ENCODE measurements at places on chromosomes 5 and 9. TPM values are rescaled to one million over a fixed set of nuclear protein-coding genes. Genes with fewer than 3 reads are reported as not detected.

DNA sequence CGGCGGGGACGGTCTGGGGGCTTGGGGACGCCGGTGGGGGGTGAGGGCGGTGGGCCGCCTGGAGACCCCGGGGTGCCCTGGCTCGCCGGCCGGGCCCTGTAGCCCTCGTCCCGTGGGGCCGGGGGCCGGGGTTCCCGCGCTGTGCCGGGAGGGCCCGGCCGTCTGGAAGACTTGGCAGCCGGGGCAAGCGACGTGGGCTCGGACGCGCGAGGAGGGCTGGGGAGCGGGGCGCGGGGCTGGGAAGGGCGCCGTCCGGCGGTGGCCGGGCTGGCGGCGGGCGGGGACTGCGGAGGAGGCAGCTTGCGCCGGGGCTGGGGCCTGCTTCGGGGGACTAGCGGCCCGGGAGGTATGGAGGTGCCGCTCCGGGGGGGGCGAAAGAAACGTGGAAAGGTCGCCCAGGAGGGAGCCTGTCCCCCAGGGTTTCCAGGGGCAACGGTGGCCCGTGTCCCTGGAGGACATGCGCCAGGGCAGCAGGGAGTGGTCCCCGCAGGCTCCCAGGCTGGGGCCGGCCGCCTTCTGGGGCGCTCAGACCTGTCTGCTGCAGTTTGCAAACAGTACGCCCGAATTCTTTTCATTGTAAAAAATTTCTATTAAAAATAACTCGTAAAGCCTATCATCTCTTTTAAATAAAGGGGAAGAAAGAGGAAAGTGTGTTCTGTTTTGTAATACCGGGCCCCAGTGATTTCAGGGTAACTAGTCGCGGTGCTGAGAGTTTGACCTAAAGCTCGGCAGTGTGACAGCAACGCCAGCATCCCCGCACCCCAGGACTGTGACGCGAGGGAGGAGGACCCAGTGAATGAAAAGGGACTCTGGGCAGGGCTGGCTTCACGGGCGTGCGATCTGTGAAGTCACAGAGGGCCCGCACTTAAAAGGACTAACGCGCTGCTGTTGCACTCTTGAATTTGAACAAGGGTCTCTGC is 752 bp upstream of the ANKH start:
- peak; percentile 46 for DNase-seq

DNA sequence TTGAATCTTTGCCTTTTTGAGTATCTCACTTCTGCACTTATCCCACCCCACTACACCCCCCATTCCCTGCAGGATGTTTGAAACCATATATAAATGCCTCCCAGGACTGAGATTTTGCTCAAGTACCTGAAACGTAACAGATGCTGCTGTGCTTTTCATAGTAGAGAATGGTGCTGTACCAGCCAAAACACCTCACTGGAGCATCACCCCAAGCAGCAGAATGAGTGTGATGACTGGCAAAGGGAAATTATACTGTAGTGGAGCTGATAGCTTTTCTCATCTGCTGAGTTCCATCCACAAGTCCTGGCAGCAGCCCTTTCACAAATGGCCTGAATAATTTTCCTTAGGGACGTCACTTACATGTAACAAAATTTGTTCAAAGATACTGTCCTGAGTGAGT is 246.1 kb downstream of the KDM4C start:
- no peak for DNase-seq

DNA sequence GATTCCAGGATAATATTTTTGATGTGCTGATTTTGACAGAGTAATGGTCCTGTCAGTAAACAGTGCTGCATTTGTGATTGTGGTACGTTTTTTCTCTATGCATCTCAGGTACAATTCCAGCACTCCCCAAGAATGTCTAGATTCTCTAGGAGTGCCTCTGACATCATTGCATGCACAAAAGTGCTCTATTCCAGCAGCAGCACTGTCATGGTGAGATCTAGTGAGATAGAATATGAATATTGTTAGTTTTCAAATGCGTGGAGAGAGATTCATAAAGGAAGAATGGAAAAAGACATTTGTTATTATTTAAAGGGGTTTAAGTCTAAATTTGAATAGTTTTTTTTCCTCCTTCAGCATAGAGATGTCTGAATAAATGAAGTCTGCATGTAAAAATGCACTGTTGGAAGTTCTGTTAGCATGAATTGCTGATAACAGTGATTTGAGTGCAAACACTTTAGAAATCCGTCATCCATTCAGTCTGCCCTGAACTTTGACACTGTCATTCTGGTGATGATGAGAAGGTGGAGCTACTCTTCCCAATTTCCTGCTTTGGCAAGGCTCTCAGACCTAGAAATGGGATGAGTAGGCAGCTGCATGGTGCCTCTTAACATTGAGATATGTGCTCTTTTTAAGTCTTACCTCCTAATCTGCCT is 84.6 kb downstream of the GAPVD1 start:
- DNase-seq = no peak

DNA sequence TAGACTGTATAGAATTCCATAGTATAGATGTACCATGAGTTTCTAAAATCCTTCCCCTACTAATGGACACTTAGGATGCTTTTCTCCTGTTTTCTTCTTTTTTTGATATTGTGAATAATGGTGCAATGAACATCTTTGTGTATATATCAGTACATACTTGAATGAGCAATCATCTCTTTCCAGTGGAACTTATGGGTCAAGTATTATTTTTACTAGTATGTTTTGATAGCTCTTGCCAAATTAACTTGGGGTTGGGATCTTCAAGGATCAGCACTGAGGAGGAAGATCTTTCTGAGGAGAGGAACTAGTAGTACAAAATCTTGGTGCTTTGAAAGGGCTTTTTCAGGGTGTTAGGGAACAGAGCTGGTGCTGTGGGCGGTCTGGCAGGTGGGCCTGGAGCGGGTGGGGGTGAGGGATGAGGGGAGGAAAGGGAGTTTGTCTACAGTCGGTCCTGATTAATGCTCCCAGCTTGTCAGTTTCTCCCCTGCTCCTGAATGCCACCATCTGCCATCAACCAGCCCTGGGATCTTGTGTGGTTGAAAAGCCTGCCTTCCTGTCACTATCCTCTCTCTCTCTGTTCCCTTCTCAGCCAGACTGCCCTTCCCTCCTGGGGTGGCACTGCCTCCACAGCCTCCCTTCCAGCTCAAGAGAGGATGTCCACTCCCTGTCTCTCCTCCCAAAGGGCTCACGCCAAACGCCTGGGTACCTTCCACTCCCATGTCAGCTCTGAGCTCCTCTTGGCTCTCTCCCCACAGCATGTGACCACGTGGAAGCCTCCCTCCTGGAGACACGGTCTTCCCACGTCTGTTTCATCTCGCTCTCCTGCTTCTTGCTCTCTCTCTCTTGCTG is 185.9 kb downstream of the DAB2IP start:
- no peak for DNase-seq

DNA sequence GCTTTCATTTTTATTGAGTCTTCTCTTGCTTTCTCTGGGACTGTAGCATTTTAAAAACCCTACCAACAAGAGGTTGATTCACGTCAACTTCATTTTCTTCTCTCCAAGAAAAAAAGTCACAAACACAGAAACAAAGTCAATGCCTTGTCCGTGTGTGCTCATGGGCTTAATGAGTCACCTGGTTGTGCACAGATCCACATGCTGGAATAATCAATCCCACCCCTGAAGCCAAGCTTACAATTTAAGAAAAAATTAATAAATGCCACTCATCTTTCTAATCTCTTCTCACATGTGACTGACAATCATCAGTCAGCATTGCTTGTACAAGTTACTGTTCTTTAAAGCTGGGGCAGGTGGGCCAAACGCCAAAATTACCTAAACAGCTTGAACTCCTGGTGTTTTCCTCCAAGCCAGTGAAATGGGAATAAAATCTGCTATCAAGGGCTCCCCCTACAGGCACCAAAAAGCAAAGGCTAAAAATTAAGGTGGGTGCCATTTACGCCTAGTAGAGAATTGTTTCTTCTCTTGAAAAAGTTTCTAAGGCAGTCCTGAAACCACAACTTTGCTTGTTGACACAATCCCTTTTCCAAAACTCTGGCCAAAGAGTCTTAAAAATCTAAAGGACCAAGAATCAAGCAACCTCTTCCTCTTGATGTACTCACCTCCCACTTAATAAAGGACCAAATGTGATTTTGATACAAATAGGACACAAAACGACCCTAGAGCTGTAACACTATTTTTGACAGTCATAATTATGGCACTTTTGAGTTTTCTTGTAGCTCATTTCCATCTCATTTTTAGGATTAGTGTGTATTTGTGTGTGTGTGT is 21.3 kb downstream of the TRMO start:
- no peak for DNase-seq

DNA sequence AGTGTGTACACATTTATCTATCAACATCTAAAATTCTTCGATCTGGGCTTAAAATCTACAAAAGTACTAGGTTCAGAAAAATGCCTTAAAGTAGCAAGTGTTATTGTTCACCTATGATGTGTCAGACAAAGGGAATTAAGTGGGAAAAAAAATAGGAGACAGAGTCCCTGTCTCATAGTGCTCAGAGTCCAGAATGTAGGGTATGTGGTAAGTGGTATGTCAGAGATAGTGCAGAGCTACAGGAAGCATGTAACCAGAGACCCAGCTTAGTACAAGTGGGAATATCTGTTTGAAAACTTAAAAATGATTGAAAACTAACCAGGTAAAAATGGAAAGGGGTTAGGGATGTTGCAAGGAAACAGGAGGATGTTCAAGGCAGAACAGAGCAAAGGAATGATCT is 482.8 kb downstream of the ELAVL2 start:
- no peak for DNase-seq

DNA sequence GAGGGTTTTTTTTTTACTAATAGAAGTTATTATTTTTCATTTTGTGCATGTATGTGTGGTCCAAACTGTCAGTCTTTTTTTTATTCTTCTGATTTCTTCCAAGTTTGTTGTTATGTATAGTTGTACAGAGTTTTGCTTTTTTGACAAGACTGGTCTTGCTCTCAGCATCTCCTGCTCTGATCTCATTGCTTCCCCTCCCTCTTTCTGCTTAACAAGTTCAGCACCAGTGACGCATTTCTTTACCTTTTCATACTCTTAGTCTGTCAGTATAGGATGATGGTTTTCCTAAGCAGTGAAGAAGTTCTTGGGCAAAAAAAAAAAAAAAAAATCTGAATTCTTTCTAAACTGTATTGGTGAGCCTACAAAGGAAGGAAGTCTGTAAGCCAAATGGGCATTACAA is 135.1 kb downstream of the CD180 start:
- no peak for DNase-seq

- DNase-seq = no peak
These were observed 153.5 kb upstream of the IQGAP2 start for GRCh38 chr5:76249621-76250020.

DNA sequence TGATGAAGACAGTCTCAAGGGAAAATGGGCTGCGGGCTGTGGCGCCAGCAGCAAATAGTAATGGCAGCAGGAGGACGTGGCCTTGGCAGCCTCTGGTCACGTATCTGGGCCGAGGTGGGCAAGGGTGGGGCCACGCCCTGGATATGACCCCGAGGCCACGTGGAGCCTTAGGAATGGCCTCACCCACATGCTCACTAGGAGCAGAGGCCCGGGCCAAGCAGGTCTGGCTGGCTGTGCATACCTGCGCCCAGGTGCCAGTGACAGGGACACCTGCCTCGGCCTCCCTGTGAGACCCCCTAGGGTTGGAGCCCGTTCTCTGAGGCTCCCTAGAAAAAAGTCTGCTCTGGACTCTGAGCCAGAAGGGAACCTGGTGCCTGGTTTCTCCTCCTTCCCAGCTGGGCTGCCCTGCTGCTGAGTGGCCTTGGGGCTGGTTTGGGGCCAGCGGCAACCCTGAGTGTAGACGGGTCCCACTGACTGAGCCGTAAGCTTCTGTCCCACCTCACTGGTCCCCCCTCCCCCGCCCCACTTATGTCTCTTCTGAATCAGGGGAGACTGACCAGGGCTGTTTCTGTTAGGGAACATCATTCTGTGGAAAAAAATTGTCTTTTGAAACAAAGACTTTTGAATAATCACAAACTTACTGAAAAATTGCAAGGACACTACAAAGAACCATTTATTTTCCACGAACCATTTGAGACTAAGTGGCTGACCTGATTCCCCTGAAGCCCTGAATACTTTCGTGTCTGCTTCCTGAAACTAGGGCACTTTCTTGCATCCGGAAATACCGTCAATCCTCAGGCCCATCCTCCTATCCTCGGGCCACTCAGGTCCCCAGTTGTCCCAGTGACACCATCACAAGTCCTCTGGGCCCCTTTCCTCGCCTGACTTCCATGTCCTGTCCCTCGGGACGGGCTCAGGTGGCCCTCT is 60.8 kb downstream of the WNK2 start:
- DNase-seq = no peak

GRCh38 chr9:98632839-98633238 is 75.9 kb downstream of the GABBR2 start:
- DNase-seq = no peak

- DNase-seq = no peak
These were observed 196.2 kb downstream of the DEPDC1B start for GRCh38 chr5:60503771-60504170.

DNA sequence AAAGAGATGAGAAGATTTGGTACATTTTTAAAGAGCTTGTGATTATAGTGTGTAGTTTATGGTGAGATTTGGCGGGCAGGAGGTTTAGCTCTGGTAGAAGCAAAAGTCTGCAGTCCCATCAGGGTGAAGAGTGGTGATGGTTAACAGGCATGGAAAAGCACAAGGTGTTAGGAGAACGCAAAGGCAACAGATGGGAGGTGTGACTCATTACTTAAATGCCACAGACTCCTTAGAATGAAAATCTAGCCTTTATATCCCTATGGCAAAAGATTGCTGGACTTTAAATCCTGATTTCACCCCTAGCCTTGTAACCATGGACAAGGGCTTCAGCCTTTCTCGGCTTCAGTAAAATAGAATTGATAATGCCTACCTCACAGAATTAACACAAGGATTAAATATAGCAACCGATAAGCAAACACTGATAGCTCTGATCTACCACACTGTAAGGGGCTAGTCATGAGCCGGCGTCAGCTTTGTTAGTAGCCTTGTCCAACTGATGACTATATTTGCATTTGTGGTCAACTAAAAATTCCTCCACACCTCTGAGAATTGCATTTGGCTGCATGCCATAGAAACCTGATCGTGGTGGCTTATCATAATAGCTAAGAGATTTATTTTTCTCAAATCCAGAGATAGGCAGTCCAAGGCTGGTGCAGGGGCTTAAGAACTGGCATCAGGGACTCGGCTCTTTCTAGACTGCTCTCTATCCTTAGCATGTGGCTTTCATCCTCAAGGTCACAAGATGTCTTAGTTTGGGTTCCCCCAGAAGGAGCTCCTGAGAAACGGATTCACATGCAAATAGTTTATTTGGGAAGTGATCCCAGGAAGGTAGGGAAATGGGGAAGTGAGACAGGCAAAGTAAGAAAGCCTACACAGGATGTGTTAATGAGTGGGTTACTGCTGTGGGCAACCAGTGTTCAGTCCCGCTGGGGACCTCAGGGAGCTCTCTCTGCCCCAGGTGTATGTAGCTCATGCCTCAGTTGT is 19.6 kb downstream of the MFAP3 start:
- DNase-seq = no peak

GRCh38 chr9:120978987-120979386 is 52.4 kb upstream of the TRAF1 start:
- no peak for DNase-seq

Gene PLPPR1
- 12.2 TPM for total RNA-seq

Gene CDX1
- 0.31 TPM for total RNA-seq

Gene ARL14EPL
- total RNA-seq = not detected

Gene SPINK6
- total RNA-seq = not detected

Gene CCDC183
- total RNA-seq = 9.0 TPM

Gene NMUR2
- not detected for total RNA-seq

Gene EFNA5
- 16.7 TPM for total RNA-seq

Gene SLC2A6
- total RNA-seq = 4.7 TPM
